Activated naive CD4-positive, alpha-beta T cell treated with anti-CD3 and anti-CD28 coated beads for 36 hours (primary cell): ENCODE measurements at places on chromosomes 12 and 14. TPM values are rescaled to one million over a fixed set of nuclear protein-coding genes. Genes with fewer than 3 reads are reported as not detected.

GRCh38 chr14:20219033-20219432 is 4.5 kb upstream of the OR11H6 start:
- no peak for DNase-seq

GRCh38 chr14:61677479-61677878 is 17.8 kb upstream of the HIF1A start:
- DNase-seq: no peak

GRCh38 chr14:75497191-75497590 is 25.1 kb upstream of the BATF start:
- DNase-seq: no peak

GRCh38 chr14:65834812-65835211 is 422.3 kb downstream of the FUT8 start:
- no peak for DNase-seq

DNA sequence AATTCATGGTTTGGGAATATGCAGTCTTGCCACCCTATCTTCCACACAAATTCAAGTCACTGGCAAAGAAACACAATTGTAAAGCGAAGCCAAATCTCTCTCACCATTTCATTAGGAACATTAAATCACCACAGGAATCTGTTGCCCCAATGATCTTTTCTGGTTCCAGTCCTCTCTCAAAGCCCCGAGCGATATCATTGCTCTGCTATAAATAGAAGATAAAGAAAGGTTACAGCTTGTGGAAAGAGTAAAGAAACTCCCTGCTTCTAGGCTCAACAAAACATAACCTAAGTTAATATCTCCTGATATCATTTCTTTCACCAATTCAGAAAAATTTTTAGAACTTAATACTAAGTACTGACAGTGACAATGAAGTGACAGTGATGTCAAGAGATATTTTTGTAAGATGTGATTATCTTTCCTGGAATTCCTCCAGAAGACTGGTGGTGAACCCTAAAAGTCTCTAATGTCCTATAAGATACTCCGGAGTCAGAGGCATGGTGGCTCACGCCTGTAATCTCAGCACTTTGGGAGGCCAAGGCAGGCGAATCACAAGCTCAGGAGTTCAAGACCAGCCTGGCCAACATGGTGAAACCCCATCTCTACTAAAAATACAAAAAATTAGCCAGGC is 33.8 kb downstream of the CBX5 start:
- DNase-seq: no peak

DNA sequence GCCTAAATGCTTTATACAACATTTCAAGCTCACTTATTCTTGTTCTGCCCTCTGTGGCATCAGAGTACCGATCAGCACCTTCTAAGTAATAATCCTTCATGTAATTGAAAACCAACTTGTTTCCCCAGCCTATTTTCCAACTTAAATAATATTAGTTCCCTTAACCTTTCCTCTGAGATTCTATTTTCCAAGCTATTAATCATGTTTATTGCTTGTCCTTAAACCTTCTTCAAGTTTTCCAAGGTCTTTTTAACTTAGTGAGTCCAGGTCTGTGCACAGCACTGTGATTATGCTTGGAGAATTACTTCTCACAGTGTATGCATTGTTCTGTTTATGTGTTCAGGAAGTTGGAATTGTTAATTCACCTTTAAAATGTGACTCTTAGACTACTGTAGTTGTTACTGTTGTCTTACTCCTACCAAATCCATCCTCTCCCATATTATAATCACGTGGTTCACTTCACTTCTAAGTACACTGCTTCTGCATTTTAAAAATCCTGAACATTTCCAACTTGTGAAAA is 1039.3 kb upstream of the FOXG1 start:
- no peak for DNase-seq

GRCh38 chr12:57776247-57776587 is 3.8 kb downstream of the EEF1AKMT3 start:
- DNase-seq: no peak

DNA sequence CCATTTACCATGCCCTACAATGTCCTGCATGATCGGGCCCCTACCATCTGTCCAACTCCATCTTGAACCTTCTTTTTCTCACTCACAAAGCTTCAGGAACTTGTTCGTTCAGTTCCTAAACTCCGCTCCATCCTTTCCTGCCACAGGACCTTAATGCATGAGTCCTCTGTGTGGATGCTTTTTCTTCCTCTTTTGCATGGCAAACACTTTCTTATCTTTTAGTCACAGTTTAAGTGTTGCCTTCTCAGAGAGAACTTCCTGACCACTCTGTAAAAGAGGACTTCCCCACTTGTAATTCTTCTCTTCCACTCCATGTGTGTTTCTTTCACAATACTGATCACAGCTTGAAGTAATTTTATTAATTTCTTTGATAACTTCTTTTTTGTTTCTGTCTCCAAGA is 54.4 kb upstream of the ETV6 start:
- no peak for DNase-seq

- DNase-seq: peak; percentile 43
Measured at GRCh38 chr14:96962337-96962736, 165.2 kb downstream of the VRK1 start.

DNA sequence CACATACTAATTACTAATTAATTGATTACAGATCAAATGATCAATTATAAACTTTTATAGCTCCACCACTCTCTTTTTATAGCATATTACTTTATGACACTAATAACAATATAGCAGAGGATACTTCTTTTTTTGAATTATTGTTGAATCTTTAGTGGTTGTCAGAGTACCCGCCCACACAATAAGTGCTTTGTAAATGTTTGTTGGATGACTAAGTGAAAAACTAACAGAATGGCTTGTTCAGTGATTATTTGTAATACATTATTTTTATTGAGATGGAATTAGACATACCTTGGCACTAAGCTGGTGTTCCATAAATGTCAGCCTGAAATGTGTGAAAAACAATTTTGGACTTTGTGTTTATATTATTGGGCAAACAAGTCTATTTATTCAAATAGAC is 670.5 kb upstream of the ATXN7L3B start:
- no peak for DNase-seq

DNA sequence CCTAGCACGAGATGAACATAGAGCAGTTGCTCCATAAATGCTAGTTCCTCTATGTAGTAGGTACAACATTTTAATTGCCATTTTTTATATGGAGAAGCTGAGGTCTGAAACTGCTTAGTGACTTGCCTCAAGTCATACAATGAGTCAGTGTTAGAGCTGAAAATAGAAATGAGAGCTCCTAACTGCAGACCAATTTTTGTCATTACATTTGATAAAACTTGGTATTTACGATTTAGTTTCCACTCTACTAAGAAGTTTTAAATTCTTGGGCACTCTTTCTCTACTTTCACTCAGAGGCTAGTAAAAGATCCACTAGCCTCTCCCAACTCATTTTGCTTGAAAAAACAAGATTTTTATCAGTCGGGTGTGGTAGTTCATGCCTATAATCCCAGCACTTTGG is 8.1 kb upstream of the TMED10 start:
- DNase-seq: no peak

- DNase-seq: no peak
Measured at GRCh38 chr14:32469388-32470160, 140.5 kb downstream of the AKAP6 start.

- DNase-seq: no peak
Measured at GRCh38 chr12:131681257-131681620, 29.7 kb upstream of the SFSWAP start.

DNA sequence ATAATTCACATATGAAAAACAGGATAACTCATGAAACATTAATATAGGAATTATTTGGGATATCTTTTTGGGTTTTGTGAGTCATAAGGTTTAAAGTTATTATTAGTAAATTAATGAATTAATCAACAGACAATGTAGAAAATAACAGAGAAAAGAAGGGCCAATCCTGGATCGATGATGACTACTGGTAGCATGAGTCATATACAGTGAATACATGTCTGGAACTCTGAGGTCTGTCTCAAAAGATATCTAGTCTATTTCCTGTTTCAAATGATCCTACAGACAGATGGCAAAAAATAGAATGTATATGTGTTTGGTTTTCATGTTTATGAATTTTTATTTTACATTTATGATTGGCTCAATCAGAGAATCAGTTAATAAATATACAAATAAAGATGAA is 86.4 kb upstream of the RTL1 start:
- DNase-seq: no peak

- no peak for DNase-seq
Measured at GRCh38 chr14:100786576-100787219, 39.2 kb upstream of the MEG3 start.

GRCh38 chr14:54343272-54344121 is 53.3 kb upstream of the CDKN3 start:
- no peak for DNase-seq

- DNase-seq: no peak
Measured at GRCh38 chr12:109863847-109864712, 16.3 kb downstream of the GLTP start.

DNA sequence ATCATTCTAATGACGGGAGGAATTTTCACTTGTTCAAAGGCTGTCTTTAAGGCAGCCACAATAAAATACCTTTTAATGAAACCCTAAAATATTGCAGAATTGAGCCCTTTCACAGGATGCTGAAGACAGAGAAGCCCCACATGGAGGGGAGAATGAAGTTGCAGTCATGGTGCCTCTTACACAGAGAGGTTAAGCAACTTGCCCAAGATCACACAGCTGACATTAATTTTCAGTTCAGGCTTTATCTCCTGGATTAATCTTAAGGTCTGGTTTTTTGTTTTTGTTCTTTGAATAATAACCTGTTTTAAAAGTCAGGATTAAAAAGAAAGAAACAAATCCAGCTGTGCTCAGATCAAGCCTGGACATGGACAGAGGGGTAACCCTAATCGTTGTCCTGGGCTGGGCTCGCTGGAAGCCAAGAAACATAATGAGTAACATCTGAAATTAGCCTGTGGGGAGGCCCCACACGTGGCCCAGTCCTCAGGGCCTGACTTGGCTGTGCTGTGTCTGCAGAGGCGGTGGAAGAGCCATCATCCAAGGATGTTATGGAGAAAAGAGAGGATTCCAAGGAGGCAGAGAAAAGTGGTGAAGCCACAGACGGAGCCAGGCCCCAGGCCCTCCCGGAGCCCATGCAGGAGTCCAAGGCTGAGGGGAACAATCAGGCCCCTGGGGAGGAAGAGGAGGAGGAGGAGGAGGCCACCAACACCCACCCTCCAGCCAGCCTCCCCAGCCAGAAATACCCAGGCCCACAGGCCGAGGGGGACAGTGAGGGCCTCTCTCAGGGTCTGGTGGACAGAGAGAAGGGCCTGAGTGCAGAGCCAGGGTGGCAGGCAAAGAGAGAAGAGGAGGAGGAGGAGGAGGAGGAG is 8.0 kb downstream of the CHGA start:
- DNase-seq: no peak

- no peak for DNase-seq
Measured at GRCh38 chr12:20194171-20194570, 174.2 kb upstream of the PDE3A start.

- no peak for DNase-seq
Measured at GRCh38 chr12:54377797-54378515, 6.6 kb downstream of the ZNF385A start.

- DNase-seq: no peak
Measured at GRCh38 chr14:36767603-36768281, 106.1 kb downstream of the PAX9 start.

DNA sequence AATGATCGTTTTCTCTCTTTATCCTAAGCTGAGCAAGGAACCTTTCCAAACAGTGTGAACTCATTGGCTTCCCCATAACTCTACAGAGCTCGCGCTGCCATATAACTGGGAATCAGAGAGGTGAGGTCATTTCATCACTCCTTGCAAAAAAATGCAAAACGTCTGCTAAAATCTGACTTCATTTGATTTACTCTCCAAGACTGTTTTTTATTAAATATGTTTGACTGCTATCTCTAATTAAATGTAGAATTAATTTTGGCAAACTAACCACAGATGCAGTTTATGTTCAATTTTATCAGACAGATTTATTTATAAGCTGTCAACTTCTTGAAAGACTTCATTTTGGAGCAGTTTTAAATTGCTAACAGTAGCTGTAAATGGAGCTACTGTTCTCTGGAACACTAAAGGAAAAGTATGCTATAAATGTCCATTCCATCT is 131.6 kb upstream of the SOX5 start:
- no peak for DNase-seq

The DCN gene
- not detected for total RNA-seq

The CIROP gene
- total RNA-seq: not detected

The ACTN1 gene
- 79.7 TPM for total RNA-seq

The SRRM4 gene
- total RNA-seq: not detected

The KRT71 gene
- total RNA-seq: not detected

The ADAMTS20 gene
- not detected for total RNA-seq

The PPP4R4 gene
- 13.9 TPM for total RNA-seq

The NGB gene
- not detected for total RNA-seq

The EEF1AKMT3 gene
- 3.6 TPM for total RNA-seq

The MYF6 gene
- not detected for total RNA-seq

The KRT78 gene
- total RNA-seq: not detected

The KCNH5 gene
- not detected for total RNA-seq
